Stimulated activated naive B cell treated with anti-CD40 and anti-IgM and Interleukin-4, amounts not matched to agents 10 μg/mL and 1 μg/mL and 100 μg/mL, for 72 hours (primary cell): ENCODE measurements at places on chromosomes 2 and 18.
A peak's percentile ranks its signal among the peaks of the same experiment; 100 is the strongest.

GRCh38 chr2:85754313-85755095 is 713 bp downstream of the ATOH8 start:
- peak; percentile 14 for DNase-seq

DNA sequence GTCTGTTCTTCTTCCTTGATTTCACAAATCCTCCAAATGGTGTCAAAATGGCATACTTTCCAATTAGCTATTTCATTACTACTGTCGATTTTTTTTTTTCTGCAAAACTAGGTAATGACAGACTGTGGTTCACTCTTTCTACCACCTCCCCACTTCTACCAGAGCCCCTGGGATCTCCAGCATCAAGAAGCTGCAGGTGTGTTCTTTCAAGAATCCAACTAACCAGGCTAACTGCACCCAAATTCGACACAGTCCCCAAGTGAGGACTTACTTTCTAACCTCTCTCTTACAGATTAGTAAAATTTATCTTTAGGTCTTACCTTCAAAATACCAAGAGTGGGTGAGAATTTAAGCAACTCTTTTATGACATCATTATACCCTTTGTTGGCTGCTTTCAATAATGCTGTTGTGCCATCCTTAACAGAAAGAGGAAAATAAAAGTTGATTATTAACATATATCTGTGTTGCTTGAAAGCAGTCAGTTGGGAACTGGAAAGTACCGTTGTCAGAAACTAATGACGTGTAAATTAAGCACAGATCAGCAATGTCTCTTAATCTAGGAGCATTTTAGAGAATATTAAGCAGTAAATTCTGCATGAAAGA is 31.2 kb upstream of the NPC1 start:
- DNase-seq = no peak

DNA sequence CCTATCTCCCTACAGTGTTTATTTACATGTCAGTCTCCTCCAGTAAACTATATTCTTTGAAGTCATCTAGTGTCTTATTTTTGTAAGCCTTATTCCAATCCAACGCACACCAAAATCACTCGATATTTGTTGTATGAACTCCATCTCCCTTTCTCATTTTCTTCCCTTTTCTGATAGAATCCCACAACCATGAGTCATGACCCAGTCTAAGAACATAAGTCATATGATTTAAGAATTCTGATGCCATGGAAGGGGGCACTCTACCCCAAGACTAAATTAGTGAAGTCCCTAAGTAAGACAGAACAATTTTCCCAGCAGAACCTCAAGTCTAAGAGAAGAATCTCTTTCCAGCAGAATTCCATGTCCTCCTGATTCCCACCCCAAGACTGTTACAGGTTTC is 5.4 kb downstream of the CHMP3 start:
- DNase-seq = no peak

DNA sequence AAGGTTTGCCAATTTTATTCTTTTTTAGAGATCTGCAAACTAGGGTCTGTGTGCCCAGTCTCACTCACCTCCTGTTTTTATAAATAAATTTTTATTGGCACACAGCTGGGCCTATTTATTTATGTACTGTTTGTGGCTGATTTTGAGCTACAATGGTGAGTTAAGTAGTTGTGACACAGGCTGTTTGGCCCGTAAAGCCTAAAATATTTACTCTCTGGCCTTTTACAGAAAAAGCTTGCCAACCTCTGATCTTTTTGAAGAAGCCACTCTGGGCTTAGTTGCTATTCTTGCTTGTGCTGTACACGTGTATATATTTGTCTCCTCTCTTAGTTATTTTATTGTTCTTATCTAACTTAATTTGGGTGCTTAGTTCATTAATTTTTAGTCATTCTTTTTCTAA is 14.5 kb downstream of the NAB1 start:
- no peak for DNase-seq

GRCh38 chr18:8253944-8254343 is 355.3 kb upstream of the RAB12 start:
- DNase-seq = no peak

GRCh38 chr18:22285361-22286140 is 116.2 kb downstream of the GATA6 start:
- DNase-seq = no peak

- no peak for DNase-seq
Observed at GRCh38 chr2:157837851-157838441, 38.2 kb downstream of the ACVR1 start.

DNA sequence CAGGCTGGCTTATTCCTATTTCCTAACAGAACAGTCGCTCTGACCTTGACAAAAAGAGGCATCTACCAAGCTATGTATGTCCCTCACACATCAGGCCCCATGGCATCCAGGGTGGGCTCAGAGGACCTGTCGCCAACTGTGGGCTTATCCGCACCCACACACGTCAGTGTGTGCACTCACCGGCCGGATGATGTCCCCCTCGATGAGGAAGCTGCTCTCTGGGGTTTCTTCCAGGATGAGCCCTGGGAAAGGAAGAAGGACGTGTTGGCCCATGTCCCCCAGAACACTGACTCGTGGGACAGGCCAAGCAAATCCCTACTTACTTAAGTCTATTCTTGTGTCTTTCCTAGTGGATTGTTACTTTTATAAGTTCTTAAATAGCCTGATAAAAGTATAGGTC is 3.1 kb downstream of the ASTL start:
- DNase-seq = no peak

GRCh38 chr2:112706170-112706664 is 14.6 kb upstream of the NT5DC4 start:
- peak; percentile 48 for DNase-seq

GRCh38 chr18:50644807-50645206 is 84.9 kb downstream of the MAPK4 start:
- DNase-seq = no peak

- no peak for DNase-seq
Observed at GRCh38 chr2:44940732-44941464, 604 bp upstream of the SIX3 start.

DNA sequence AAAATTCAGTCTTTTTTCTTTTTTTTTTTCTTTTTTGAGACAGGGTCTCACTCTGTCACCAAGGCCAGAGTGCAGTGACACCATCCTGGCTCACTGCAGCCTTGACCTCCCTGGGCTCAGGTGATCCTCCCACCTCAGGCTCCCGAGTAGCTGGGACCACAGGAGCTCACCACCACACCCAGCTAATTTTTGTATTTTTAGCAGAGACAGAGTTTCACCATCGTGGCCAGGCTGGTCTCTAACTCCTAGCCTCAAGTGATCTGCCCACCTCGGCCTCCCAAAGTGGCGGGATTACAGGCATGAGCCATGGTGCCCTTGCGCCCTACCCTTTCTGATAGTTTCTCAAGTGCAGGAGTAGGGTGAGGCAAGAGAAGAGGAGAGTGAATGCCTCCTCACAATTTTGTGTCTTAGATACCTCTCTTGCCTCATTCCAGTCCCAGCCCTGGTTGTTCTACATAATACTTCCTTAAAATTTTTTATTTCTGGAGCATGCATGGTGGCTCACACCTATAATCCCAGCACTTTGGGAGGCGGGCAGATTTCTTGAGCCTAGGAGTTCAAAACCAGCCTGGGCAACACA is 68.2 kb upstream of the CAB39 start:
- DNase-seq = no peak

DNA sequence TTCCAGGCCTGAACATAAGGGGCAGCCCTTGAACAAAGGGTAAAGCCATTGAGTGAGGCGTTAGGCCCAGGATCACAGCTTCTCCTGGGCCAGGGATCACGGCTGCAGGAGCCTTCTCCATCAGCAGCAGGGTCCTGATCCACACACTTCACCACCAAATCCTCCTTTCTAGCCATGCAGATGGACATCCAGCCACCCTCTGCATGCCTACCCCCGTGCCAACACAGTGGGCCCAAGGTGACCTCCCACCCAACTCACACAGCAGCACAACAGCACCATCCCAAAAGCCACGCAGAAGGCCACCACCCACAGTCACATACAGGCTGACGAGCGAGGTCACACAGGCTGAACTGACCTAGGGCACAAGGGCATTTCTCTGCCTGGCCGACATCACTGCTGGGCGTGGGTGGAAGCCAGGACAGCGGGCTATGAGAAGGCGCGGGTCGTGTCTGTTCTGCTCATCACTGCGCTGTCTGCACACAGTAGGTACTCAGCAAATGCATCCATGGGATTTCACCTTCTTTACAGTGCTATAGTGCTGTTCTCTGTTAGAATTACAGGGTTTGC is 31.2 kb downstream of the TFCP2L1 start:
- no peak for DNase-seq

- peak; percentile 19 for DNase-seq
Observed at GRCh38 chr18:36809590-36810381, 19.0 kb downstream of the TPGS2 start.

DNA sequence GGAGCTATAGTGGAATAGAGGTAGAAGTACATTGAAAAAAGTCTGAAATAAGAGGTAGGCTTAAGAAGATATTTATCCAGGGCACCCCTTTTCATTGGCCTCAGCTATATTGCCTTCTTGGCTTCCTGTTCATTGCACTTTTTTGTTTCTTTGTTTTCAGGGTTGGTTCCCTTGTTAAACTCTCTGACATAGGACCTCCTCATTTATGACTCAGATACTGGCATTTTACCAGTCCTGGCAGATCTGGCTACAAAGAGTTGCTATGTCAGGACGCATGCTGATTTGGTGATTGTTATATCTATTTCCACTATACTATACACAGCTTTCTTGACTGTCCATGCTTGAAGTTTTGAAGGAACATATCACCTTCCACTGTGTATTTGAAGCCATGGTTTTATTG is 60.0 kb downstream of the GCA start:
- no peak for DNase-seq

DNA sequence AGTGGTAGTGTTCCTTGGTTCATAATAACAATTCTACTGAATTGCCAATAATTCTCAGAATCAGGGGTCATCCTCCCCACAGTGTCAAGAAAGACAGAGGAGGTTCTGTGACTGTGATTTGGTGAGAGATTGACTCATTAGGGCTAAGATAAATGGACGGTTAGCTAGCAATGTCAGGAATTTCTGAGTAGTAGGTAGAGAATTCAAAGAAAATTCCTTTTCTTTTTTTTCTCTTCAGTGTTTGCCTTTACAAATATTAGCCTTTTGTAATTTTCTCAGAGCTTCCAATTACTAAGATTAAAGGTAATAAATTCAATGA is 16.8 kb upstream of the CRIM1 start:
- no peak for DNase-seq

- DNase-seq = no peak
Observed at GRCh38 chr2:143716522-143716921, 587.3 kb downstream of the ARHGAP15 start.
